ENCODE measurements at places on chromosomes 3 and 15.

DNA sequence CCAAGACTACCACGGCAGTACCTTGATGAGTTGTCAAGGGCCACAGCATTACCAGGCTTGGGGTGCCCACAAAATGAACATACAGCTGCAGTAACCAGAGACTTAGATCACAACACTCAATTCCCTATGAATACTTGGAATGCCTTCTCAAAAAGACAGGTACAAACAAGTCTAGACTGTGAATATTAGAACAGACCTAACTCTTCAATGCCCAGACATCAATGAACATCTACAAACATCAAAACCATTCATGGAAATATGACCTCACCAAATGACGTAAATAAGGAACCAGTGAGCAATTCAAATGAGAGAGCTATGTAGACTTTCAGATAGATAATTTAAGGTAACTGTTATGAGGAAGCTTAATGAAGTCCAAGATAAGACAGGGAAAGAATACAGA lies 185.1 kb upstream of the POU1F1 start:
- ATAC-seq, result no peak

GRCh38 chr3:15800327-15800726 lies 2.5 kb upstream of the ANKRD28 start:
- ATAC-seq, result no peak

DNA sequence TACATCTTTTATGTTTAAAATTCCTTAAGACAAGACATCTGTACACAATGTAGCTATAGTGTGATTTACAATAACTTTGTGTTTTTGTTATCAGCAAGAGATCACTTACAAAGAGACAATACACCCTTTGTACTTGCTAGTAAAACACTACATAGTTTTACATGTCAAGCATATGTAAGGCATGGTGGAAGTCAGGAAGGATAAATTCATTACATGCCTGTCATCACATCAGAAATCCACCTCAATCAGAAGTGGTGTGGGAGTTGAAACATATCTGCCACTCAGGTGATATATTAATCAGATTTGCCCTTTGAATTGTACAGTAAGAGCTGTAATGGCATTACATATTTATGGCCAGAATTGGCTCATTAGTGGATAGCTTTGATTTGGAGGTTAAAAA lies 95.5 kb downstream of the MBNL1 start:
- no peak for ATAC-seq

GRCh38 chr3:172298247-172298646 lies 150.0 kb downstream of the GHSR start:
- ATAC-seq, result no peak

- peak; percentile 67 for ATAC-seq
Observed at GRCh38 chr15:51837792-51838251, 8.4 kb downstream of the TMOD3 start.

DNA sequence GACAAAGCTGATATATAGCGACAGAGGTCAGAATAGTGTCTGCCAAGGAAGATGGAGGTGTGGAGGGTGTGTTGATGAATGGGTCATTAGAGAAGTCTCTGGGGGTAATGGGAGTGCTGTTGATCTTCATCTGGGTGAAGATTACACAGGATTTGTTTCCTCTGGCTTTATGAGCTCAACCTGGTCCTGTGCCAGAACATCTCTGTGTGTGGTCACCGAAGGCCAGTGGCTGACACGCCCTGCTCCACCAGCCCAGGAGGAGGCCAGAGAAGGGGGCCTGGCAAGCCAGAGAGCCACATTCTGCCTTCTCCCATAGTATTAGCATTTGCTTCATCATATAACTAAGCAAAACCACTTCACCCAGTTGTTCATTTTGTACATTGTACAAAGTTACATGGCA lies 121.1 kb downstream of the ZNF621 start:
- ATAC-seq, result no peak

DNA sequence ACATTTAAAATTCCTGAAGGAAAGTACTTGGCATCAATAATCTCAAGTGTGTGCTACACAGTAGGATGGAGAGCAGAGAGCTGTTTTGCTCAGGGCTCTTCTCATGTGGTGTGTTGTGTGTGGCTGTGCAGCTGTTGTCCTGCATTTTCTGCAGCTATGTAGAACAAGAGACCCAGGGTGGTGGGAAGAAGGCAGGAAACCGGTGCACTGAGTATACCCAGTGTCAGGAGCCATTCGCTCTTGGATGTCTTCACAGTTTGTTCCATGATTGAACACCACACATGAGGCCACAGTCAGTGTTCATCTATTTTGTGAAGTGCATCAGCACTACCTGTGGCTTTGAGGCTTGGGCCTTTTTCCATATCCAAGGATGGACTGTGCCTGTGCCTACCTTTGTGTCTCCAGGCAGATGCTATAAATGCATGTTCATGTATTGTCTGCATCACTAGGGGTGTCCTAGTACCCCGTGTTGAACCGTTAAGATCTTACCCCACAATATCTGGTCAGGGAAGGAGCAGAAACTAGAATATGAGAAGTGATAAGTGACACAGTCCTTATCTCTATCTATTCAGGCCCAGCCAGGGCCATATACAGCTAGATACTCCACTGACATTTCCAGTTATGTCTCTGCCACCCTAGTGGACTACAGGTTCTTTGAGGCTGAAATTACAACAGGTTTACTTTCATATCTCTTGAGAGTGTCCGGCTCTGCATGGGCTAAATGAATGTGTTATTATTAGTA lies 194.3 kb downstream of the NR2F2 start:
- ATAC-seq, result peak; percentile 24

DNA sequence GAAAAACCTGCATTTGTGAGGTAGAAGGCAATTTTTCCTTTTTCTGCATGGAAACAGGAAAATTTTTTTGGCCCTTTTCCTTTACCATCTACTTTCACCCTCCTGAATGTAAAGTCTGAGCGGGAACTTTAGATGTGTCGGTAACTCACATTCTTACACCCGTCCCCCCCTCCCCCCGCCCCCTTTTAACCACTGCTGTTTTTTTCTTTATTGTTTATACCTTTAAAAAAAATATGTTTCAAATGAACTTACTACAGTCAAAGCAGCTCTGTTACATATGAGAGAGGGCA lies 487 bp upstream of the HES1 start:
- no peak for ATAC-seq

GRCh38 chr3:25046911-25047771 lies 380.9 kb upstream of the RARB start:
- no peak for ATAC-seq

- ATAC-seq, result no peak
Observed at GRCh38 chr15:37682304-37682703, 252.1 kb upstream of the TMCO5A start.

DNA sequence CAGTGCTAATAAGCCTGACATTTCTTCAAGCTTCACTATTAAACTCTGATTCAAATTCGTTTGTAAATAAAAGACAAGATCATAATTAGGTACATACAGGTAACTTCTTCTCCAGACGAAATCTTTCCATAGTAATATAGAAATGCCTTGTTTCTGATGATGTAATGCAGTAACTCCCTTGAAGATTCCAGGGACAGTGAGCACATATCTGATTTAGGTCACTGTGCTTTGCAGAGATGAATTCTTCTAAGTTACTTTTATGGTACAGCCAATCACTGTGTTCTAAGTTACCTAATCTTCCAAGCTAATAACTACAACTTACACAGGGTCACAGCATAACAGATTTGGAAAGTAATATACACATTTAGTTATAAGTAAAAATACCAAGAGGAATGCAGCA lies 27.6 kb downstream of the SLC4A7 start:
- ATAC-seq, result no peak

- no peak for ATAC-seq
Observed at GRCh38 chr3:173135059-173135458, 6.0 kb downstream of the SPATA16 start.

GRCh38 chr15:72365844-72366243 lies 10.0 kb downstream of the HEXA start:
- peak; percentile 96 for ATAC-seq

- no peak for ATAC-seq
Observed at GRCh38 chr3:18988614-18989229, 159.6 kb upstream of the KCNH8 start.

DNA sequence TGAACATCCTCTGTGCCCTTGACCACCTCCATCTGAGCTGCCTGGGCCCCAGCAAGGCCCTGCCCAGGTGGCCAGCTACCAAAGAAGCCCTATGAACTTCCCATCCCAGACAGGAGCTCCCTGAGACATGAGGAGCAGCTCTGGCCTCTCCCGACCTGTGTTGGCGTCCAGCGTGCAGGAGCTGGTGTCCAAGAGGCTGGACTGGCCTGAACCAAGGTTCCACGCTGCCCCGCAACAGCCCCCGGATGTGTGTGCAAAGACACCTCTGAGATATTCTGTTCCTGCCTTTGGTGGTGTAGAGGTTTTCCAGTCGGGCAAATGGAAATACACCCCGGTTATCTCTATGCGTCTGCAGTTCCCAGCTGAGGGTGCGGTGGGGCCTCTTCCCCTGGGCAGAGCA lies 42.1 kb downstream of the WNT7A start:
- ATAC-seq, result no peak

DNA sequence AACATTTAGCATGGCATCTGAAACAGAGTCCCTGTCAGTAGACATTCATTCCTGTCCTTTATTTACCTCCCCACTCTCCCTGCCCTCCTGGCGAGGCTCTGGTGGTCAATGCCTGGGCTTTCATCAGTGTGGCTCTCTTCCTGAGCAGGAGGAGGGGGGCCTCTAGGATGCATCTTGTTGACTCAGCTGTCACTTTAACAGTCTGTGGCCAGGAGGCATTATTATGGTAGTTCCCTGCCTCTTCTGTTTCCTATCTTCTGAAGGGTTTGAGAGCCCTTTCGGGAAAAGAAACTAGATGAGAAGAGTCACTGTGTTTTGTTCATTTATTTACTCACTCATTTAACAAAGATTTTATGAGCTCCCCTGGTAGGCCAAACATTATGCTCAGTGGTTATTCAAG lies 2.4 kb upstream of the PPP1R14D start:
- ATAC-seq, result no peak

GRCh38 chr15:69386284-69386683 lies 27.9 kb upstream of the KIF23 start:
- ATAC-seq, result no peak

DNA sequence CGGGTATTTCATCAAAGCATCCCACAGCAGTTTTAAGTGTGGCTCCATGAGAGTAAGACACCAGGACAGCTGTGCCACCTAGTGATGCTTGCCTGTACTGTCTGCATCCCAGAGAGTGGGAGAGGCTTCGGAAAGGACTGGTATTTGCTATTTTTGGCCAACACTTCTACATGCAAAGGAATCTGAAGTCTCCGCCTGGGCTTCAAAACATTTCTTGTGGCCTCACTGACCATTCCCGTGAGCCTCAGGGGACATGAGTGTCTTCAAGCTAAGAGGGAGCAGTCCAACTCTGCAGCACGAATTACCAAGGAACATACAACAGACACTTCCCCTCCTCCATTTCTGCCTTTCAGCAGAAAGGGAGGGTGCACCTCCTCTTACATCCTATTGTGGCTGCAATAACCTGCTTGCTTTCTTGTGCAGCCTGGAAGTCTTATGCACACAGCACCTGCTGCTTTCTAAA lies 177.5 kb downstream of the RORA start:
- ATAC-seq, result no peak

DNA sequence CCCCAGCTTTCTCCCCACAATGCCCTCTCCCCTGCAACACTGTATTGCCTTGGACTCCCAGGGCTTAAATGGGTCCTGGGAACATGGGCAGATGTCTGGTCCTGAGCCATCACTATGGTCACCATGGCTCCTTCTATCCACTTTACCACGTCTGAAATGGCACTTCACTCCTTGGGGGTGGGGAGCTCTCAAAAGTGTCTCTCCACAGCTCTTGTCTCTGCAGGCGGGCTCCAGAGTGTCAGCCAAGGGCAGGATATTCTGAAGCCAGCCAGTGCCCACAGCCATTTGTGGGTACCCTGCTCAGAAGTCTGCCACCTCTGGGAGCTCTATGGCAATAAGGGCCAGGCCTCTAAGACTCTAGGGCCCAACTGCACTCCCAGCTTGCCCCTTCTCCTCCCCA lies 163.9 kb downstream of the PPM1L start:
- ATAC-seq, result no peak

- no peak for ATAC-seq
Observed at GRCh38 chr3:7518456-7518855, 657.5 kb downstream of the GRM7 start.

DNA sequence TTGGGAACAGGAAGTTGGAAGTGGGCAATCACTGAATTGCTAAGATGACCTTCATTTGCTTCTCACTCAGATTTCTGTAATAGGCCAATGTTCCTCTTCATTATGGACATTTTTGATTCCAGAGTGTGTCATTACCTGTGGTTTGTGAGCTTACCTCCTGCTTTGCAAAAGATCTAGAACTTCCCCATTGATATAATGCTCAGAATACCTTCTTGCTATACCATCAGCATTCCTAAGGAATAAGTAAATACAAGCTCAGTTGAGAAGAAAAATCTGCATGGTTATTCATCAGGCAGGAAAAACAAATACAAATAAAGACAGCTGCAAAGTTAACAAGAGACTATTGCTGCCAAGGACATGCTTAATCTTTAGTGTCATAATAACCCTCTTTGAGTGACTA lies 5.6 kb upstream of the RPL14 start:
- no peak for ATAC-seq

DNA sequence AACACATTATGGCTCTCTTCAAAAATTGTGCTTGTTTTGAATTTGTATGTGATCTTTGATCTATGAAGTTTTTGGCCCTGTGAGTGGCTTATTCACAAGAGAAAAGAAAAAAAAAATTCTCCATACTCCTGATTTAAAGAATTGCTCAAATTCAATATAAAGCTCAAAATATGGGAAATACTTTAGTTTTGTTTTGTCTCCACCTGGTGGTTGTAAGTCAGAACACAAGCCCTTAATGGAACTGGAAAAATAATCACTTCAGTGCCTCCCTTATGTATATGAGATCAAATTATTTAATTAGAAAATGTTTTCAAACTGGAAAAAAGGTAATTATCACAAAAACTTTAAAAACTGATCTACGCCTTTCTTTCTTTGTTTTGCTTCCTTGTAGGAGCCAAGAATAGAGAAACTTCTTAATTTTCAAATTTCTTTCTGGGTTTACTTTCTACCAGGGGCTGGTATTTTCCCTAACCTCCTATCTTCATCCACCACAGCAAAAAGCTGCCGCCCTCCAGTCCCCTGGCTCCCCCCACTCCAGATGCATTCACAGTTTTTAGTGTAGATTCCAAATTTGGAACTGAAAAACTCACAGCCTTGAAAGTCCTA lies 50.6 kb downstream of the SERP1 start:
- no peak for ATAC-seq

DNA sequence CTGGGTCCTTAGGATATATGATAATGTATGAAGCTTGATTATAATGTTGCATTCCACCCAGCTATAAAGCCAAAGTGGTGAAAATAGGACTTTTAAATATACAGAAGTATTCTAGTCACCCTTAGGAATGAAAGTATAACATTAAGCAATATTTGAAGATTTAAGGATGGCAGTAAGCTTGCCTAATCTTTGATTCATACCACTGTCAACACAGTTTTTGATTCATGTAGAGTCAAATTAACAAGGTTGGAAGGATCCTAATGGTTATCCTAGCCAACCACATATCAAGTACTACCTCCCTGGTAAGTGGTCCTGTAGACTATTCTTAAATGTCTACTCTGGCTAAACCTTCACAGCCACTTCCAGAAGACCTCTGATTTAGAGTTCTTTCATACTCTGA lies 18.6 kb downstream of the ARIH1 start:
- ATAC-seq, result no peak
